Stimulated activated CD8-positive, alpha-beta memory T cell treated with anti-CD3 and anti-CD28 coated beads, Interleukin-4, amount 100 ng/mL, for 4 hours (primary cell): ENCODE measurements at places on chromosomes 16 and 17.

DNA sequence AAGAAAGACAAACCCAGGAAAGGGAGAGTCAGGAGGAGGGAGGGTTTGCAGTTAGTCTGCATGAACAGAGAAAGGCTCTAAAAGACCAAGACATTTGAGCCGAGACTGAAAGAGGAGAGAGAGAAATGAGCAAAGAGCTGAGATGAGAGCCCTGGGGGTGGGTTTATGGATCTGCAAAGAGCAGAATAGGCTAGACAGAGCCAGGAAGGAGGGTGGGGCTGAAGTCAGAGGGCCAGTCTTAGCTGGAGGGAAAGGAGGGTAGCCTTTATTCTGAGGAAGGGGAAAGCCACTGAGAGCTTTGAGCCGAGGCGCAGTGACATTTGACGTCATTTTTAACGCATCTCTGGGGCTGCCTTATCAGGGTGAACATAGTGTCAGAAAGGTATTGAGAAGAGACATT lies 85.7 kb upstream of the CDH13 start:
- no peak for DNase-seq

- no peak for DNase-seq
Measured at GRCh38 chr17:78154903-78155811, 9.0 kb downstream of the C17orf99 start.

DNA sequence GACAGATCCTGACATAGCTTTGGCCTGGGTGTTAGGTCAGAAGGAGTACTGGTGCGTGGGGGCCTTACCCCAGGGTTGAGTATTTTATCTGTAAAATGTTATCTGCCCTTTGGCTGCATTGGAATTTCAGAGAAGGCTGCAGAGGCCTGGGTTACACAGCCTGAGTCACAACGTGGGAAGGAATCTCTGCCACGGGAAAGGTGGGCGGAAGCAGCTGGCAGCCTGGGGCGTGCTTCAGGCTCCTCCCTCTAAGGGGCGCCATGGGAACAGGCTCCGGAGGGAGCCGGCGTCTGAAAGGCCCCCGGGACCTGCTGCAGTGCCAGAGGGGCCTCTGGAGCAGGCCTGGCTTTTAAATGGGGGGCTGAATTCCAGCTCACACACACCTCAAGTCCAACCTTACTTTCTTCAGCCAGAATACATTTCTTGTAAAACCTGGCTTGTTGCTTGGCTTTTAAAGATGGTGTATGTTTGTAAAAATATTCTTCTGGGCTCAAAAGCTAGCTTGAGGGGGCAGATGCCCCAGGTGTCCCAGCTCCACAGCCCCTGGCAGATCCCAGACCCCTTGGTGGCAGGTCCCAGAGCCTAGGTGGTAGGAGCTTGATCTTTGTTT lies 142.2 kb downstream of the RAB11FIP4 start:
- DNase-seq: no peak

DNA sequence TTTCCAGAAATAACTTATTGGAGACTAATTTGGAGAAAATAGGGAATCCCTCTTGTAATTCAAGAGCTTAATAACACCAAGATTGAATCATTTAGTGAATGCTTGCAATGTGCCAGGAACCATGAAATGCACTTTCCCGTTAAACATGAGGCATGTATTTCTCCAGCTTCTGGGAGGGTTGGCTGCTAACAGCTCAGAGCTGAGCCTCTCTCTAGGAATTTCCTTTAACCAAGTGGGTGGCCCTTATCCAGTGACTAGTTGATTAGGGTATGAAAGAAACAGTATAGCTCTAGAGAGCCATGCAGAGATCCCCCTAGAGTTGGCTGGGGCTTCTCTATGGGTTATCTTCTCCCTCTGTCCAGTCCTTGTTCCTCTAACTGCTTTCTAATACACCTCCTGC lies 356.4 kb upstream of the GOT2 start:
- no peak for DNase-seq

GRCh38 chr17:1108765-1109605 lies 70.8 kb downstream of the ABR start:
- no peak for DNase-seq

- no peak for DNase-seq
Measured at GRCh38 chr17:61330174-61331150, 69.2 kb upstream of the TBX2 start.

- no peak for DNase-seq
Measured at GRCh38 chr16:73171380-73171779, 123.5 kb upstream of the ZFHX3 start.

DNA sequence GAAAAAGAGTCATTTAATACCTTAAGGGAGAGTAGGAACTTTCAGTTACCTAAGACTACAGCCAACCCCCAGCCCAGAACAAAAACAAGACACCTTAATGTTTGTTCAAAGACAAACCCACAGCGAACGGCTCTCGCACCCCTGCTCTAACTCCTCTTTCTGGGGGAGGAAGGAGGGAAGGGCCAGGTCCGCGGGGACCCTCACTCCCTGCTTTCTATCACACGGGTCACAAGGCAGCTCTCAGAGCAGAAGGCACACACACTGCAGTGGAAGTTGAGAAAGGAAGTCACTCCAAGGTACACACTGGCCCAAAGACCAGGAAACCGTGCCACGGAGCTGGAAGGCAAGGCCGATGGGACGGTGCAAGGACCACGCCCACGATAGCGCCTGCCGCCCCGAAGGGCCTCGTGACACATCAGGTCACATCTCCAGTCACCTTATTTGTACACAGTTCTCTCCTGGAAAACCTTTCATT lies 10.0 kb downstream of the LITAFD start:
- DNase-seq: no peak
